ENCODE measurements at places on chromosomes 3 and 15. TPM values are rescaled to one million over a fixed set of nuclear protein-coding genes. Genes with fewer than 3 reads are reported as not detected.

Gene FETUB
- total RNA-seq = 0.49 TPM

Gene RBMS3
- total RNA-seq = 111 TPM

Gene IGSF11
- 1.6 TPM for total RNA-seq

Gene IL17RB
- total RNA-seq = 1.4 TPM

Gene SLC30A4
- total RNA-seq = 7.3 TPM

Gene CCR9
- total RNA-seq = not detected

Gene RNU5B-1
- under 0.01 TPM for total RNA-seq

Gene FSIP1
- 0.89 TPM for total RNA-seq

Gene C2CD4A
- total RNA-seq = not detected

Gene IGDCC3
- total RNA-seq = 0.69 TPM

Gene KLHDC8B
- 32.6 TPM for total RNA-seq

Gene ANKRD63
- not detected for total RNA-seq

Gene BFSP2
- not detected for total RNA-seq

Gene UPK1B
- total RNA-seq = 0.59 TPM

Gene PPARG
- 72.8 TPM for total RNA-seq

Gene DAPK2
- 9.7 TPM for total RNA-seq

Gene DLEC1
- 0.49 TPM for total RNA-seq

Gene SOX14
- not detected for total RNA-seq

Gene POLQ
- total RNA-seq = 3.7 TPM

Gene CCDC71
- 9.7 TPM for total RNA-seq

Gene MED12L
- total RNA-seq = 1.5 TPM

Gene WDR93
- 0.20 TPM for total RNA-seq

Gene HESX1
- total RNA-seq = 0.89 TPM

Gene SEMA6D
- 13.9 TPM for total RNA-seq

Gene AGBL1
- total RNA-seq = 4.8 TPM

Gene CHCHD4
- 8.1 TPM for total RNA-seq

Gene GRAMD2A
- 0.39 TPM for total RNA-seq

Gene CCDC54
- not detected for total RNA-seq

Gene KLF15
- total RNA-seq = 5.9 TPM

Gene EXOG
- total RNA-seq = 11.0 TPM

Gene SPINK8
- not detected for total RNA-seq

Gene PSTPIP1
- total RNA-seq = 4.3 TPM

Gene SERPINI2
- not detected for total RNA-seq

Gene IRAK2
- 3.8 TPM for total RNA-seq

Gene GP9
- total RNA-seq = 0.49 TPM

Gene RAB6B
- total RNA-seq = 1.8 TPM

Gene CDHR4
- not detected for total RNA-seq

Gene IQCF5
- not detected for total RNA-seq

Gene SV2B
- 1.5 TPM for total RNA-seq

Gene GMNC
- total RNA-seq = not detected

Gene BNC1
- total RNA-seq = 9.2 TPM

Gene REC114
- not detected for total RNA-seq

Gene SLC28A1
- total RNA-seq = not detected

Gene ZPLD1
- total RNA-seq = 0.10 TPM
